ENCODE measurements at places on chromosomes 3 and 15.

- peak; percentile 88 for DNase-seq
These were observed 30.7 kb upstream of the ANPEP start for GRCh38 chr15:89845305-89845893.

- no peak for DNase-seq
These were observed 48.7 kb downstream of the PRKAR2A start for GRCh38 chr3:48798998-48799397.

- no peak for DNase-seq
These were observed 2.7 kb downstream of the KLHL40 start for GRCh38 chr3:42688016-42688415.

DNA sequence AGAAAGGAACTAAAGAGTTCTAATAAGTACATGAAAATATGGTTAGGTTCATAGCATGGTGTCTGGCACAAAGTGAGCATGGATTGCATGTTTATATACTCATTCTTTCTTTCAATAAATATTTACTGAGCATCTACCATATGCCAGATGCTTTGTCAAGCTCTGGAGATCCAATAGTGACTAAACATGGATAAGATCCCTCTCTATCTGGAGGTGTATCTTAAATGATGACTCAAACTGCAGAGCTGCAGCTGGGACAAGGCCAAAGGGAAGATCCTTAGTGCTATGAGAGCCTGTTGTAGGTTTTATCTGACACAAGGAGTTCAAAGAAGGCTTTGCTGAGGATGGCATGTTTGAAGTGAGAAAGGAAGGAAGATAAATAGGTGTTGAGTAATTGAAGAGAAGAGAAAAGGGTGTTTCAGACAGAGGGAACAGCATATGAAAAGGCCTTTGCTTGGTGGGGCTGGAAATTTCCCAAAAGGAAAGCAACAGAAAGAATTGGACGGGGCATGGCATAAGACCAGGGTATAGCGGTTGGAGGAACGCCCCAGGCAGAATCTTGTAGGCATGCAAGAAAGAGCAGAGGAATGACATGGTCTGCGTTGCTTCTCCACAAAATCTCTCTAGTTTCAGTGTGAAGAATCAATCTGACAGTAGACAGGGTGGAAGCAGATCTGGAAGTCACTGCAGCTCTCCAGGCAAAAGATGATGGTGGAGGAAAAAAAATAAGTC is 239.9 kb upstream of the LRTM1 start:
- DNase-seq = peak; percentile 85

DNA sequence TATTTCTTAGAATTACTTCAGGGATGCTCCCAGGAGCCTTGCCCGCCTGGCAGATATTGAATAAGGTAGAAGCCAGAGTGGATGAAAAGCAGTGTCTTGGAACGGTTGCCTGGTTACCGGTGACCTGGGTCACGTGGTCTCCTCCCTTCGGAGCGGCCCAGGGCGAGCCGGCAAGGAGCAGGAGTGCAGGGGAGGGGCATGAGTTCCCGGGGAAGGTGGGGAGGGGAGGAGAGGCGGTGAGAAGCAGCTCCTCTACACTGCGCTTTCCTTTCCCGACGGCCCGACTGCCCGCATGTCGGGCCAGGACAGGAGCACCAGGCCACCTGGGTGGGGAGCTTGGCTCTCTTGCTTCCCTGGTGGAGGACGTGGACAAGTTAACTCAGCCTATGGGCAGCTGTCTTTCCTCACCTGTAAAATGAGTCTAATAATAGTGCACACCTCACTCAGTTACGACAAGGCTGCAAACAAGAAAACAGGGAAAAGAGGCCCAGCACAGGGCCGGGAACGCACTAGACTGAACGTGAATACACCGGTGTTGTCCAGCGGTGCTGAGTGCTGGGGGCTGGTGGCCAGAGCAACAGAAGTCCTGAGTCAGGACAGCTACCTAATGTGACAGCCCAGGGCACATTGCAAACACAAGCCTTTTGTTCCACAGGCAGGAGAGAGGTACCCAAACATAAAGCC is 198.3 kb downstream of the ADAMTS9 start:
- DNase-seq = no peak

DNA sequence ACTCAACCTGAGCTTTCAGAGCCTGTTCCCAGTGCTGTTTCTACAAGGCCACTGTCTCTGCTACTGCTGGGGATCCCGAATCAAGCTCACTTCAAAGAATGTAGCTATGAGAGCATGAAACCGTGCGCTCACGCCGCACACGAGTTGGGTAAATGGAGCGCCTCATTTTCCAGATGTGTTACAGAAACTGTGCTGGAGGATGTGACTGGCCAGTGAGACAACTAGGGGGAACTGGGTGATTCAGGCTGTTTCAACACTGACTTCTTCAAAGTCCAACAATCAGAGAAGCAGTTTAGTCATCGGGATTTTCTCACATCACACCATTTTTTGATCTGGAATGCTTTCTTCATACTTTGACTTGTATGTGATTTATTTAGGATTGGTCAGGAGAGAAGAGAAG is 3.5 kb downstream of the ZNF710 start:
- peak; percentile 99 for DNase-seq

DNA sequence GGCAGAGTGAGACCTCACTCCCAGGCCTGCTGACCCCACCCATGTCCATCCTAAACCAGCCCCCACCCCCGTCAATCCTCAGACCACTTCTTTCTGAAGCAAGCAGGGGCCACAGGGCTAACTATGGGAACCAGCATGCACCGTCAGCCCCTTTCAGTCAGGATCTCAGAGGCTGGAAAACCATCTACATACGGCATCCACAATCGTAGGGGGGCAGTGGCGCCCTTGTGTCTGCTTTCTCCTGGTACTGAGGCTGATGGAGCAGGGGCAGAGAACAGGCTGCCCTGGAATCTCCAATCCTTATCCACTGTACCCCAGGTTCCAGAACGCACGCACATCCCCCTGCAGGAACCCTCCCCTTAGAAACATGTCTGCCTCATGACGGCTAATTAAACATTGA is 56.6 kb downstream of the XXYLT1 start:
- DNase-seq = no peak

DNA sequence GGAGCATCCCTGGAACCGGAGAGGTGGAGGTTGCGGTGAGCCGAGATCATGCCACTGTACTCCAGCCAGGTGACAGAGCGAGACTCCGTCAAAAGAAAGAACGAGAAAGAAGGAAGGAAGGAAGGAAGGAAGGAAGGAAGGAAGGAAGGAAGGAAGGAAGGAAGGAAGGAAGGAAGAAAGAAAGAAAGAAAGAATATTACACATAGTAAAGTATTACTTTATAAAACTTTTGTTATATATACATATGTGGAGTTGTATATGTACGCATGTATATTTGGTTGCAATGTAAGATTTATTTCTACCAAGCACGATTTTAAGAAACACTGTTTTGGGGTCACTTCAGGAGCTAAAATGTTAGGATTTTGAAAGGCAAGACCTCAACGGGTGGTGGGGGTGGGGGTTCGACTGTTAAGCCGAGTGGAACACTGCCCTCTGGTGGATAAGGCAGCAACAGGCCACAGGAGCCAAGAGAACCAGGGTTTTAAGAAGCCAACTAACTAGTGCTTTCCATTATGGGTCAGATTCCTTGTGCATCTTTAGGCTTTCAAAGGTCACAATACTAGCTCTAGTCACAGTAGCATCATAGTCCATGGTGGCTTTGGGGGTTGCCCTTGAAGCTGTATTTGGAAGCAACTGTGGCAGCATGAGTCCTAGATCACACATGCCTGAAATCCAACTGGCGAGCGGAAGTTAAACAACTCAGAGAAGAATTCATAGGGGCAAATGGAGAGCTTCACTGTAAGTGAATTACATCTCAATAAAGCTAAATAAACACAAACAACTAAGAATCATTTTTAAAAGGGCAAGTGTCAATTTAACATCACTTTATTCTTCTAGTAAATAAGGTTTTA is 22.5 kb downstream of the GLB1 start:
- DNase-seq = peak; percentile 81

Measured in GM23248 (cell line).